ENCODE measurements at places on chromosomes 5 and 9.

GRCh38 chr5:81184749-81185110, 48.4 kb upstream of the CKMT2 start:
- no peak for DNase-seq

DNA sequence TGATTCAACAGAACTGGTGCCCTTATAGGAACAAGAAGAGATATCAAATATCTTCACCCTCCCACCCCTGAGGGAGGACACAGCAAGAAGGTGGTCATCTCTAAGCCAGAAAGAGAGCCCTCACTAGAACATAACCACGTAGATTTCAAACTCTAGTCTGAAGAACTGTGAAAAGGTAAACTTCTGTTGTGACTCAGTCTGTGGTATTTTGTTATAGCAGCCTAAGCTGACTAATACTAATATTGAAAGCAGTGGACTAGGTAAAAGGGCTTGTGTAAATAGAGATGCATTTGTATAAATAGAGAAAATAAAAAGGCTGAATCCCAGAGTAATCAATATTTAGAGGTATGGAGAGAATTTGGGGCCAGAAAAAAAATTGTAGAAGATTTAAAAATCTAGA, 157.6 kb upstream of the CCNH start:
- no peak for DNase-seq

DNA sequence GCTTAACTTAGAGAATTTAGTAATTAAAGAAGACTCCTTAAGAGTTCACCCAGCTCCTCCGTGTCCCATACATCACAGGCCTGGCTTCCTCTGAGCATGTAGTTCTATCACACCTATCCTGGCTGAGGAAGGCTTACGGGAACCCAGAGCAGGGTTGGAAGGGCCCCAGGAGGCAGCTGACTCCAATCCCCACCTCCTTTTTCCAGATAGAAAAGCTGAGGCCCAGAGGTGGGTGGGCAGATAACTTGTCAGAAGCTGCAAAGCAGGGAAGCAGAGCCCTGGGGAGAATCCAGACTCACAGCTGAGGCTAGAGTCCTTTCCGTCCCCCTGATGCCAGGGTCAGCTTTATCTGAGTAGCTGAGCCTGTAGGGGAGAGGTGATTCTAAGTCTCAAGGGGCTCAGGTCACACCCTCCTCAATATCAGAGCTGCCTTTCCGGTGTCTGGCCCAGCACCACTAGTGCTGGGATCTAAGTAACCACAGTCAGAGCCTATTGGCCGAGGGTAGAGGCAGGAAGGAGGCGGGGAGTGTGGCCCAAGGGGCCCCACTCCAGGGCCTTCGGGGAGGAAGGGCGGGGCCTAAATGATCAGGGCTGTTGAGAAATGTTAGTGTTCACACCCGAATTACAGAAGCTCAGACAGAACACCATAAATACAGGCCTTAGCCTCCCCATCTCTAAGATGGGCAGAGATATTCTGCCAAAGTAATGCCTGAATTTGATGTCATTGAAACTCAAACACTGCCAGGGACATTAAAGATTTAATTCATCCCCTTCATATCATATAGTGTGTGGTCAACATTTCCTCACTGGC, 9.9 kb downstream of the CCDC69 start:
- peak; percentile 84 for DNase-seq

GRCh38 chr5:33079548-33079947, 361.2 kb upstream of the TARS1 start:
- no peak for DNase-seq

- DNase-seq = no peak
Measured at GRCh38 chr9:3972687-3973086, 327.2 kb downstream of the GLIS3 start.

DNA sequence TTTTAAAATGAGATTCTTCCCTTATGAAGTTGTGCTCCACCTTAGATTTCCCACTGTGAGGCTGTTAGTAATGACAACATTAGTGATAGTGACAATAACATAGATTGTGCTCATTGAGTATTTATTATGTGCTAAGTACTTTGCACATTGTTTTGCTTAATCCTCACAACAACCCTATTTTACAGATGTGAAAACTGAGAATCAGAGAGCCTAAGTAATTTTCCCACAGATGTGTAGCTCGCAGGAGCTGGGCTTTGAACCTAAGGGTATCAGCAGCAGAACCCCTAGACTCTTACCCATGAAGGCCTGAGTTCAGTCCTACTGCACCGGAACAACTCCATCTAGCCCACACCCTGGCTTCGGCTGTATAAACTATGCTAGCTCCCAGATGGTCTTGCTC, 15.6 kb upstream of the ARAP3 start:
- no peak for DNase-seq

- peak; percentile 20 for DNase-seq
Measured at GRCh38 chr5:148179234-148179824, 11.0 kb downstream of the SPINK14 start.

GRCh38 chr9:132077881-132078698, 1.6 kb downstream of the MED27 start:
- DNase-seq = no peak

DNA sequence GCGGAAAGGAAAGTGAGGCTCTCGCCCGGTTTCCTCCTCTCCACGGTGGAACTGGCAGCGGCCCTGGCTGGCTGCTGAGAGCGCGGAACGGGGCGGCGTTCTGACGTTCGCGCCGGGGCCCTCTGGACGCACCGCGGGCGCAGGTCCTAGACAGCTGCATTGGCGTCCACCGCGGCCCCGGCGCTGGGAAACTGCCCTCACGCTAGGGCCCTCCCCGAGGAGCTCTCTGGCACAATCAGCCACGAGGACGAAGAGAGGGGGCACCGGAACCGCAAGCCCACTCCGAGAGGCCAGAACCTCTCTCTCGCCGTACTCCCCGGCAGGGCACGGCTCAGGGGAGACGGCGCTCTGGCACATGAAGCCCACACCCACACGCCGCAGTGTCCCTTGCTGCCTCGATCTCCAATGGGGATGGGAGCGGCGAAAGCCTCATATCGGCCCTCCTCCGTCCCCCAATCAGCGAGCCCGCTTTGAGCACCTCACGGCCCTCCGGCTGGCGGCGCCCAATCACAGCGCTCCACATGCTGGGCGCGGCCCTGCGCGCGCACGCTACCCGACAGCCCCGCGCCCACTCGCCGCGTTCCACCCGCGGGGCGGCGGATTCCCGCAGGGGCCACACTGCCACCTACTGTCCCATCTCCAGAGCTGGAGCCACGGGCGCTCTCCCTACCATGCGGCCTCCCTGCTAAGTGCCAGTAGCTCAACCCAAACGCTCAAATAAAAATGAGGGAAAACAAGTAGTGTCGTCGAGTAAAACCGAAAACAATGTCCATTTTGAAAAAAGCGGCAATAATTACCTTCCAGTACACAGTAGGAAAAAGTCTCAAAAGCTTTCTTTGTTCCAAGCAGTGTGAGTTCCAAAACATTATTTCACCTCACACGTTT, 11.8 kb downstream of the MRPS27 start:
- peak; percentile 97 for DNase-seq

- DNase-seq = no peak
Measured at GRCh38 chr9:108056084-108056804, 566.7 kb upstream of the KLF4 start.

GRCh38 chr5:177426566-177427210, at the start of gene GRK6:
TSS of gene GRK6 (plus strand) at chr5:177426676. CDS start at chr5:177426846, 170 bp downstream.
- peak; percentile 100 for DNase-seq

- no peak for DNase-seq
Measured at GRCh38 chr5:158943057-158943456, 156.7 kb downstream of the EBF1 start.

DNA sequence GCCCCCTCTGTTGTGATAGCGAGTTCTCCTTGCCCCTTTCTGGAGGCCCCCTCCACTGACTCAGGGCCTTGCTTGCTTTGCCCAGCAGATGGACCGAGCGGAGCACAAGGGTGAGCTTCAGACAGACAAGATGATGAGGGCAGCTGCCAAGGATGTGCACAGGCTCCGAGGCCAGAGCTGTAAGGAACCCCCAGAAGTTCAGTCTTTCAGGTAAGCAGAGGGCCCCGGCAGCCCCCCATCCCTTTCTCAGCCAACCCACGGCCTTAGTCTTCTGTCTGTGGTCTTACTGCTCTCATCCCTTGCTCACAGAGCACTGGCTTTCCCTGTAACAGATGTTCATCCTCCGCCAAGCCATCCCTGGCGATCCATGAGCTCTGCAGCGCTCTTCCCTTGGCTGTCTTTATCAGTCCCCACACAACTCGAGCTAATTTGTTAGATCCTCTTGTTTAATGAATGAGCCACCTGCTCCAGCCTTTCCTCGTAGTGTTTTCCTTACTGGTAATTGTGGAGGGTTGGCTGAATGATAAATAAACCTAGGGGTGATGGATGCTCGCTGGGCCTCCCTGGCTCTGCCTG, 18.4 kb upstream of the RARS1 start:
- no peak for DNase-seq

GRCh38 chr9:96379461-96379860, 4.0 kb downstream of the SLC35D2 start:
- no peak for DNase-seq

DNA sequence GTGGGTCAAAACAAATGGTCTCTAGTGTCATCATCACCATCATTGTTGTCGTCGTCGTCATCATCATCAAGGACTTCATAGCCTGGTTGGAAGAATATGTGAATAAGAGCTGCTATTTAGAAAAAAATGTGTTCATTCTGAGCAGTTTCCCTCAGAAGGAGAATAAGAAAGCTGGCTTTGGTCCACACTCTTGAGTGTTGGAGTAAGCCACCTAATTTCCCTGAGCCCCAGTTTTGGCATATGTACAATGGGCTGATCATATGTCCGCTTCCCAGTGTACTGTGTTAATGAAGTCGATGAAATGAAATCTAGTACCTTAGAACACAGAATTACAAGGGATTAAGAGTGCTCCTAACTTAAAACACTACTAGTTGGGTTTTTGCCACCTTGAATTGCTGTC, 545.5 kb downstream of the CCDC171 start:
- no peak for DNase-seq

DNA sequence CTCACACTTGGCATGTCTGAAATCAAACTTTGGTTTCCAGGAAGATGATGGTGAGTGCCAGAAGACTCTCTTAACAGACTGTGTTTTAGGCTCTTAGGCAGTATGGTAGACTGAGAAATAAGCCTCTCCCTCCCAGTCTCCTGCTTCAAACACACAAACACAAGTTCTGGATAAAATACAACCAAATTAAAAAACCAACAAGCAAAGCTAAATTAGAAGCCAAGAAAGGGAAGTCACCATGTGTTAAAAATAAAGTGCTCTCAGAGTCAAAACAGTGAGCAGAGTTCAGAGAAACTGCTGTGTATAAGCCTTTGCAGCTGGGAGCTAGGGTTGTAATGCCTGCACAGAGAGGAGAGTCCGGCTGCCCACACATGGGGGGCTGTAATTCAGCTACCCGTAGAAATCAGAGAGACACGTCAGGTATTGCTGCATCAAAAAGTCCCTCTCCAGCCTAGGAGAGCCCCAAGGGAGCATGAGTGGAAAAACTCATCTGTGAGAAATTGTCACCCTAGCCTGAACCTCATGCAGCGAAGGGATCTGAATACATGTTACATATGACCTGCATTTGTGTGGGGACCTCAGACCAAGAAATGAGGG, 62.6 kb downstream of the ANGPTL2 start:
- no peak for DNase-seq

DNA sequence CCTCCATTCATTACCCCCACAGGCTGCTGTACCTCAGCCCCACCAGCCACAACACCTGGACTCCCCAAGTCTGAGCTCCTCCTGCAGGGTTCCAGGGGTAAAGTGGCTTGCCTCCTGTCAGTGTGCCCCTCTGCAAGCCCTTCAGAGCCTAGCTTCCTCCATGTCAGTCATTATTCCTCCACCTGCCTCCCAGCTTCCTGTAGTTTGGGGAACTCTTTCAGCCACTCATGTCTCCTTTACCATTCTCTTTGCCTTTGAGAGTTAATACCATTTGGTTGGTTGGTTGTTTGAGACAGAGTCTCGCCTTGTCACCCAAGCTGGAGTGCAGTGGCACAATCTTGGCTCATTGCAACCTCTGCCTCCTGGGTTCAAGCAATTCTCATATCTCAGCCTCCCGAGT, 36.2 kb downstream of the IRF1 start:
- no peak for DNase-seq

- DNase-seq = no peak
Measured at GRCh38 chr9:86918556-86918955, 28.8 kb downstream of the GAS1 start.
